ENCODE measurements at places on chromosomes 3 and 15. TPM values are rescaled to one million over a fixed set of nuclear protein-coding genes. Genes with fewer than 3 reads are reported as not detected.

The INSYN1 gene
- not detected for total RNA-seq

The IGF1R gene
- total RNA-seq: 40.3 TPM

DNA sequence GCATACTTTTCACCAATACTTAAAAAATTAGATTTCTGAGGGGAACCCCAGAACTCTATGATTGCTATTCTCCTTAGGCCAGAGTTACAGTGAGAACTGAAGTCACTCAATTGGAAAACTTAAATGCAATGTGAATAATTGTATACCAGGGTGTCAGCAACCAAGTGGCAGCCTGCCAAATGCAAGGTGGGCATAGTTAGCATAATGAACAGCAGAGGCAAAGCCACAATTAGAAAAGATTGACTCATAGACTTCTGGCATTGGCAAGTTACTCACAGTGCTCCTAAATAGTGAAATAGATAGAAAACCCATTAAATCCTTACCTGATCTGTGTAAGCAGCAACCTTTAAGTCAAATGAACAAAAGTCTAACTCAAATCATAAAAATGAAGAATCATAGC, 94.9 kb downstream of the BCHE start:
- no peaks in the 10 kb centered on the region for H3K4me1 ChIP-seq
- no peak for DNase-seq
- no peak overlapping the region for H3K27ac ChIP-seq
- no peaks in the 10 kb centered on the region for H3K27me3 ChIP-seq

DNA sequence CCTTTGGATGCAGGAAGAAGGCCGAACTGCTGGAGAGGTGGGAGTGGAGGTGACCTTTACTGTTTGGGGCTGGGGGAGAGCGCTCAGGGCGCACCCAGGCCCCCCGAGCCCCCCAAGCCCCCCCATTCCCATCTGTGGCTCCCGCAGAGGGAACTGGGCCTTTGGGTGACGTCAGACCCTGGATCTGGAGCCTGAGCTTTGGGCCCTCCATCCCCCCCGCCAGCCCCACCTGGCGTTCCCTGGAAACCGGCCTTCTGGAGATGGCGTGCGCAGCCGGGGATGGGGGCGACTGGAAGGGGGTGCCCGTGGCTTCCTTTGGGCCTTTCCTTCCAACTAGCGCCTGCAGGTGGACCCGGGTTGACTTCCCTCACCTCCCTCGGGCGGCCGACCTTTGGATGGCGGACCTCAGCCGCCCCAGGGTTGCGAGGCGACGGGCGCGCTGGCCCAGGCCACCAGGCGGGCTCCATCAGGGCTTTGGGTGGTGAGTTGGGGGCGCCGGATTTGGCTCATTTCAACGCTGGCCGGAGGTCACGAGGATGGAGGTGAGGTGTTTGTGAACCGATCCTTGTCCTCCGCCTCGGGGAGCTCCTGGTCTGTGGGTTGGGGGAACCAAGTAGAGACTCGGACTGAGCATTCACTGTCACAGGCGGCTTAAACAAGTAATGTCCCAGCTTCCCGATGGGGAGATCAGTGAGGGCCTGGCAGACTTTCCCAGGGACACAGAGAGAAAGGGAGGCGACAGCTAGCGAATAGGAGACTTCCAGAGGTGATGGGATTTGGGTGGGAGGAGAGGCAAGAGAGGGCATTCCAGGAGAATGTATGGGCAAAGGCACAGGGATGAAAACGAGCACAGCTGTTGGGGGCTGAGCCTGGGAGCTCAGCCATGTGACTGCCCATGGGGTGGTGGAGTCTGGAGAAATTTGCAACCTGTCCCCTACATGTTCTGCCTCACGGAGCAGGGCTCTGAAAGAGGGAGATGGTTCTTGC, 709 bp downstream of the SCAMP5 start:
- no peaks in the 10 kb centered on the region for H3K36me3 ChIP-seq
- H3K4me1 ChIP-seq: peaks cover 16% of the 10 kb centered on the region
- peaks cover 24% of the 10 kb centered on the region for H3K27me3 ChIP-seq
- DNase-seq: no peak

- DNase-seq: no peak
- no peak overlapping the region for H3K27ac ChIP-seq
- no peaks in the 10 kb centered on the region for H3K4me1 ChIP-seq
- H3K4me3 ChIP-seq: no peak overlapping the region
Observed at GRCh38 chr15:49991587-49991986, 127.4 kb downstream of the ATP8B4 start.

DNA sequence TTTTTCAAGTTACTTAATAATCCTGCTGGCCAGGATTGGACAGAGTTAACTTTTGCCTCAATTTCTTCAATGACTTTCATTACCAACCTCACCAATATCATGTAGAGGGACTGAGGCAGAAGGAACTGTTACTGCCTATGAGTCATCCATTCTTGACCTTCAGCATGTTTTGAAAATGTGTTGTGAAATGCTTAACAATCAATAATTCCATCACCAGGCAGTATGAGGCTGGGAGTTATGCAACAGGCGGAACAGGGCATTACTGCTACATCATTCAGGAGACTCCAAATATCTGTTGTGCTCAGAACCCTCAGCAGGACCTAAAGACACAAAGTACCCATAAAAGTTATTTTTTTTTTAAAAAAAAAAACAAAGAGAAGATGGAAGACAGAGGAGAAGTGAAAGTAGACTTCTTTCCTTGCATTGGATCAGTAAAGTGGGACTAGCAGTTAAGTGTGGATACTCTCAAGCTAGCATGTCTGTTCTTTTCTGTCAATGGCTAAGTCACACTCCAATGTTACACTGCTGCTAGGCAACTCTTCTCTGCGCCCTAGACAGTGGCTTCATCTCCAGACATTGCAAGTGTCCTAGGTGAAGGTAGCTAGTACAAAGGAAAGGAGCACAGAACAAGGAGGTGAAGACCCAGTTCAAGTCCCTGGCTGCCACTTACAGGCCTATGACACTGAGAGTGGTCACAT, 184.9 kb upstream of the LPP start:
- H3K4me3 ChIP-seq: no peak overlapping the region
- no peaks in the 10 kb centered on the region for H3K36me3 ChIP-seq
- H3K27me3 ChIP-seq: no peaks in the 10 kb centered on the region
- no peak for DNase-seq
